H54 (cell line): ENCODE measurements at places on chromosomes 16 and 17.

DNA sequence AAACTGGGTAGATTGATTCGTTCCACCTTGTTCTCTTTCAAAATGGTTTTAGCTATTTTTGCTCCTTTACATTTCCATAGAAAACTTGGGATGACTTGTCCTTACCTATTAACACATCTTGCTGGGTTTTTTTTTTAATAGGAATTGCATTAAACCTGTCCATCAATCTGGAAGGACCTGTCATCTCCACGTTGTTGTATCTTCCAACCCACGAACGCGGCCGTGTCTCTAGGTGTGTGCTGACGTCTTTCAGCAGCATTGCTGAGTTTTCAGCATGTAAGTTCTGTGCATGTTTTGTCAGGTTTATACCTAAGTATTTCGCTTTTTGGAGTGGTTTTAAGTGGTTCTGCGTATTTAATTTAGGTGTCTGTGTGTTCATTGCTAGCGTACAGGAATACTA lies 60.4 kb upstream of the GNG13 start:
- no peak for DNase-seq

DNA sequence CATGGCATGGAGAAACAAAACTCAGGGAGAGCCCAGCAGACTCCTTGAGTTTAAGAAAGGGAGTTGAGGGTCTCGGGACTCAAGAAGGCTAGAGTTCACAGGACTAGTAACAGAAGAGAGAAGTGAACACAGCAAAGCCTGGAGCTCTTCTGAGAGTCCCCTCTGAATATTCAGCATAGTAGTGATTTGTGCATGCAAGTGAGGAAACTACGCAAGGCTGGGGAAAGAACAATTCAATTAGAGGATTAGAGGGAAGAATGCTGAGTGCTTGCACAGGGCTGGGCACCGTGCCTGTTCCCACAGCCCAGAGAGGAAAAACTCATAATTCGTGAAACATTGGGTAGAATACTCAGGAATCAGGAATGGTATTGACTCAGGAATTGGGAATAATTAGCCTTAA lies 540.0 kb upstream of the SALL1 start:
- no peak for DNase-seq

DNA sequence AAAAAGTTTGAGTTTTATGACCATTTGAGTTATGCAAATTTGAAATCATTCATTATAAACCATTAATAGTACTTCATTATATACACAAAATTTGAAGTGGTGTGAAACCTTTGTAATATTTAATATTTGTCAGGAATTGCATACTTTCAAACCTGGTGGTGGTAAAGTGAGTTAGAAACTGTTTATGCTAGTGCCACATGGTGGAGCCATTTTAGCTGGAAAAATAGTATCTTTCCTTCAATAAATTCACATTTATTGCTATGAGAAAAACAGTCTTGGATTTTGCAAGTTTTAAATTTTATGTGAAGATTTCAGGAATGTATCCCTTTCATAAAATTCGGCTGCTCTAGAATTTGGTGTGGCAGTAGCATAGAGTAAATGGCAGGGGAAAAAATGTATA lies 7.3 kb upstream of the BLMH start:
- no peak for DNase-seq

- DNase-seq = no peak
These were observed 33.1 kb downstream of the CACNG3 start for GRCh38 chr16:24289166-24289700.

- DNase-seq = no peak
These were observed 173.7 kb downstream of the CDK5R1 start for GRCh38 chr17:32660496-32660985.

GRCh38 chr16:52389045-52389444 lies 157.9 kb downstream of the TOX3 start:
- DNase-seq = no peak

GRCh38 chr16:68319185-68319908 lies 8.5 kb downstream of the PRMT7 start:
- no peak for DNase-seq

DNA sequence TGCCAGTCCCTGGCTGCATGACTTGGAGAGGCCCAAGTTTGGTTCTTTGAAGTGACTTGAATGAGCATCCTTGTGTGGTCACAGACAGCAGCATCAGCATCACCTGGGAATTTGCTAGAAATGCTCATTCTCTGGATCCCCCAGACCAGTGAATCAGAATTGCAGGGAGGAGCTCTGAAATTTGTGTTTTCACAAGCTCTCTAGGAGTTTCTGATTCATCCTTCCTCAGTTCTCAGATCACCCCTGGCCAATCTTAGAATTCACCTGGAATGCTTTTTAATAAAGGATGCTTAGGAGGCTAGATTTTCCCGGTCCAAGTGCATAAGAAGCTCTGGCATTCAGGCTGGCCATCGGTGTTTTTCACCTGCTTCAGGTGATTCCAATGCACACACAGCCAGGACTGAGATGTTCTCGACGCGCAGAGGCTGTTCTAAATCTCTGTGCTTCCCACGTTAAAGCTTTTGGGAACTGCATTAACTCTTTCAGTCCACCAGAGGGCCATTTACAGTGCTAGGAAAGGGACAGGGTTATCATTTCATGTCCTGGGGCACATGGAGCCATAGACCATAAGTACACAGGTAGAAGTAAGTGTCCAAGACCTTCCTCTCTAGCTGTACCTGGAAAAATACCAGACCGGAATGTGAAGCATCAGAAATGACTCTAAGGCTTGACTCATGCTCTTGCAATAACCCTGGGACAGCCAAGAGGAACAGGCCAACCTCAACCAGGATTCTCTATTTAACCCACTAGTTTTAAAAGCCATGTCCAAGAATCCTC lies 85.7 kb upstream of the XYLT1 start:
- peak; percentile 4 for DNase-seq

DNA sequence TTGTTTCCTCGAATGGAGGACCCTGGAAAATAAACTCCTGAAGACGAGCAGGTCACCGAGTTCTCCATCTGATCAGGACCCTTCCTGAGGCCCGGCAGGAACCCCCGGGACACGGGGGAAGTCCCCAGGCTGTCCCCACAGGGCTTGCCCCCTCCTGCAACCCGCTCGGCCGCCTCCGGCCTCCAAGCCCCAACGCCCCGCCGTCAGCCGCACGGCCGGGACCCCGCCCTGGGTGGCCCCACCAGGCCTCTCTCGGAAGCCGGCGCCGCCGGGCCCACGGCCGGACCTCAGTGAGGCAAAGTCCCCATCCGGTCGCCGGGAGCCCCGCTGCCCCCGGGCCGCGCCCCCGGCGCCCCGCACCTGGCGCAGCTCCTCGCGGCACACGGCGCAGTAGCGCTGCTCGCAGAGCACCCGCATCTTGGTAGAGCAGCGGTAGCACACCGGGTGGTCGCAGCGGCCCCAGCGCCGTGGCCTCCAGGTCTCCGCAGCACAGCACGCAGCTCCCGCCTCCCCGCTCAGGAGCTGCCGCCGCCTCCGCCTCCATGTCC lies 383 bp downstream of the ZNF598 start:
- DNase-seq = no peak

GRCh38 chr17:49820773-49821172 lies 27.1 kb downstream of the TAC4 start:
- DNase-seq = no peak

- no peak for DNase-seq
These were observed 17.7 kb downstream of the SGCA start for GRCh38 chr17:50183421-50183994.

GRCh38 chr17:17712268-17712924 lies 31.1 kb downstream of the RAI1 start:
- DNase-seq = peak; percentile 79

DNA sequence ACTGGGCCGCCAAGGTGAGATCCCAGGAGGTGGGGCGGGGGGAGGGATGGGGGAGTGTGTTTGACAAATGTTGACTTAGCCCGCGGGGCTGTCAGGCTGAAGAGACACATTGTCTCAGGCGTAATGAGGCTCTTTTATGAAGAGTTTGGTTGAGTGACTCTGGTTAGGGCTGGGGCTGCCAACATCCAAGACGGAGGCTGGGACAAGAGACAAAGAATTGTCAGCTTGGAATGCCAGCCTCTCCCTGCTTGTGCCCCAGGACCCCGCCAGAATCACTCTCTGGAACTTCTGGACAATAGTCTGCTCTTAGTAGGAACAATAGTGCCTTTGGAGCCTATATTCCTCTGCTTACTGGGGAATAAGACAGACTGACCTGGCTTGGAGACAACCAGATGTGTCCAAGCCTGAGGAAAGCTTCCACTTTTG lies 24.0 kb downstream of the PCTP start:
- DNase-seq = no peak

DNA sequence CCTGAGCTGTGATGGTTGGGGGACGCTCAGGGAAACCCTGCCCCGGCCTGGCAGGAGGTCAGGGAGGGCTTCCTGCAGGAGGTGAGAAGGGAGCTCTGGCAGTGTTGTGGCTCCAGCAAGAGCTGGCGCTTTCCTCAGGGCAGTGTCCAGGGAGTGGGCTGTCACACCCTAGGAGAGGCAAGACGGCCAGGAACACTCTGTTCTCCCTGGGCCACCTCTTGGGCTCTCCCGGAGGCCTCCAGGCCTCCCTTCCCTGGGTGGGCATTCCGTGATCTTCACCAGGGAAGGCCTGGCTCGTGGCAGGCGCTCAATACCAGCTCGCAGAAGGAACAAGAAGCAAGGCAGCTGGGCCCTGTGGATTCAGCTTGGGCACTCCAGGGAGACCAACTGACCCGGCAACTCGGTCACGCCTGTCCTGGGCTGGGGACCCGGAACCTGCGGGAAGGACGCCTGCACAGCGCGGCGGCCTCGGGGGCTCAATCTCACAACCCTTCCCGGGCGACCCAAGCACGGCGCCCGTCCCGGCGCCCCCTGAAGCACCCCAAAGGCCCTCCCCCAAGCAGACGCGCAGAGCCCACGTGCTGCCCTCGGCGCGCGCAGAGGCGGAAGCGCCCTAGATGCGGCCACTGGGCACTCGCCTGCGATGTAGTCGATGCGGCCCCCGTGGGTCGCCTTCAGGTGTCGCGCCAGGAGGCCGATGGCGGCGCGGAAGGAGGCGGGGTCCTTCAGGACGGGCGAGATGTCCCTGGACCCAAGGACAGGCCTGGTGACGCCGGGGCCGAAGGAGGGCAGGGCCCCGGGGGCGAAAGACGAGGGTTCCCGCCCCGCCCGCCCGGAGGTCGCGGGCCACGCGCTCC lies 588 bp downstream of the APRT start:
- DNase-seq = peak; percentile 77

GRCh38 chr16:19524616-19525384 lies 1.1 kb downstream of the CCP110 start:
- DNase-seq = no peak

GRCh38 chr16:11140098-11140375 lies 116.0 kb downstream of the SOCS1 start:
- no peak for DNase-seq

DNA sequence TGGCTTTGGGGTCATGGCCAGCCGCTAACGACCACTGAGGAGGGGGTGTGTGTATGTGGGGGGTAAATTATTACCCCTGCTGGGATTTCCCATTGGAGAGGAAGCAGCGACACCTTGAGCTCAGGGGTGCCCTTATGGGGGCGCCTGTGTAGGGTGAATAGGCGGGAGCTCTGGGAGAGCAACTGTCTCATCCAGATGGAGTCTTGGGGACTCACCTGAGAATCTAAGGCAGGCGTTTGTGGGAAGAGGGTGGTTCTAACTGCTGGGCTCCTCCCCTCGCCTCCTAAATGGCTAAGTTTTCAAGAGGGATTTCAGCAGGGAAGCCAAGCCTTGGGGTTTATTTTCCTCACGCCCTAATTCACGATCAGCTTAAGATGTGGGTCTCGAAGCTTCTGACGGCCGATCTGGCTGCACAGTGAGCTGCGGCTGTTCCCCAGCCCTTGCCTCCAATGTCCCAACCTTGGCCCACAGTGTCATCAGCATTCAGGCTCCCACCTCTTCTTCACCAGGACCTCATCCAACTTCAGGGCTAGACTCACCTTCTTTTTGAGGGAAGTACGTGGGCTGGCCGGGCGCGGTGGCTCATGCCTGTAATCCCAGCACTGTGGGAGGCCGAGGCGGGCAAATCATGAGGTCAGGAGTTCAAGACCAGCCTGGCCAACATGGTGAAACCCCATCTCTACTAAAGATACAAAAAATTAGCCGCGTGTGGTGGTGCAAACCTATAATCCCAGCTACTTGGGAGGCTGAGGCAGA lies 136.9 kb upstream of the EEF2KMT start:
- no peak for DNase-seq

GRCh38 chr17:76930107-76930506 lies 61.9 kb downstream of the MGAT5B start:
- no peak for DNase-seq

GRCh38 chr17:70295329-70295728 lies 126.0 kb downstream of the KCNJ2 start:
- DNase-seq = no peak

- no peak for DNase-seq
These were observed 33.4 kb upstream of the IL34 start for GRCh38 chr16:70612931-70613330.

DNA sequence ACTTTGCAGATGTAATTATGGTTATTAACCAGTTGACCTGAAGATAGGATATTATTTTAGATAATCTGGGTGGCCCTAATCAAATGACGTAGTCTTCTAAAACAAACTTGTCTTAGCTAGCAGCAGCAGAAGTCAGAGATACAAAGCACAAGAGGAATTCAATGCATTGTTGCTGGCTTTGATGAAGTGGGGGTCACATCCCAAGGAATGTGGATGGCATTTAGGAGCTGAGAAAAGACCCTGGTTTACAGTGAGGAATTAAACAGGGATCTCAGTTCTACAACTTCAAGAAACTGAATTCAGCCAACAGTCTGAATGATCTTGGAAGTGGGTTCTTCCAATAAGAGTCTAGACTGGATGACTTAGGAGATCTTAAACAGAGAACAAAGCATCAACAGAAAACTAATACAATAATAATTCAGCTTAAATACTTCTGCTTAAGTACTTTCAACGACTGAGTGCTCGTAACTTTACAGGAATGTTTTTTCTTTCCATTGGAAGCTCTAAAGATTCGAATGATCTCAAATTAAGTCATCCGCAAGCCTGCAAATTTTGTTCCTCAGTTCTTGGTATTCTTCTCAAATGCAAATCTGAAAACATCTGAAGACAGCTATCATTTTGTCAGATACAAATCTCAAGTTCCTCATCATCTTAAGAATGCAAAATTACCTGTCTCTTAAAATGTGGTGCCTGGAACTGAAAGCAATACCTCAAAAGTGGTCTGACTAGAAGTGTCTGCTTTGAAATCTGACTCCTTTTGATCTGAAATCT lies 3.3 kb downstream of the C16orf46 start:
- DNase-seq = no peak

DNA sequence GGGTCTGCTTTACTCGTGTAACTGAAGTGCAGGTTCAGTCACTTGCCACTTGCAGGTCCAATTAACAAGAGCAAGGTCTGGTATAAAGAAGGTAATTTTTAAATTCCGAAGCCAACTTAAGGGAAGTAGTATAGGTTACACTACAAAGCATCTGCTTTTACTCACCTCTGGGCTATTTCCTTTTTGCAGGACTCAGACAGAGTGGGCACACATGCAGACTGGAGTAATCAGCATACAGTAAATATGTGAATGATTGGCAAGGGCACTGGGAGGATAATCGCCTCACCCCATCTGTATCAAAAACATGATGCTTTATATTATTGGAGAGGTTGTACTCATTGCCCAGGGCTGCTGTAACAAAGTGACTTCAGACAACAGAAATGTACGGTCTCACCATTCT lies 160.1 kb upstream of the CDH5 start:
- no peak for DNase-seq

GRCh38 chr16:88961011-88961410 lies 16.0 kb downstream of the CBFA2T3 start:
- DNase-seq = no peak
